ENCODE measurements at places on chromosomes 4 and X.

GRCh38 chr4:89221167-89221867 lies 86.3 kb downstream of the GPRIN3 start:
- DNase-seq: no peak

GRCh38 chr4:109406337-109406931 lies 27.2 kb upstream of the SEC24B start:
- peak; percentile 57 for DNase-seq

DNA sequence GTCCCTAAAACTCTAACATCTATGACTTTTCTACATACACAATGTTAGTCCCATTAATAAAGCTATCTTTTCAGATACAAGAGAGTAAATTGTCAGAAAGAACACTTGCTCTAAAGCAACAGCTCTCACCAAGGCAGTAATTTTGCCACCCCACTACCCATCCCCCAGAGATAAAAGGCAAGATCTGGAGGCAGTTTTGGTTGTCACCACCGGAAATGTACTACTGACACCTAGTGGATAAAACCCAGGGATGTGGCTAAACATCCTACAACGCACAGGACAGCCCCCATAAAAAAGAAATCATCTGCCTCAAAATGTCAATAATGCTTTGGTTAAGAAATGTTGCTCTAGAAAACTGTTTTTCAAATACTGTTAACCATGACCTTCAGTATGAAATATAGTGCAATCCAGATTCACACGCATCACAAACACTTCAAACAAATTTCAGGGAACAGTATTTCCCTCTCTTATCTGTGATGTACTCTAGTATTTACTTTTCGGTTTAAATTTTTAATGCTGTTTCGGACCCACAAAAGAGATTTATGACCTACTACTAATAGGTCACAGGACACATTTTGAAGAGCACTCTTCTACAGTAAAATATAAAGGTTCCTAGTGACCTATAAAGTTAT lies 5.1 kb downstream of the FBXL5 start:
- DNase-seq: peak; percentile 48

- DNase-seq: no peak
Observed at GRCh38 chr4:22201256-22201655, 252.7 kb upstream of the KCNIP4 start.

GRCh38 chr4:120052856-120053255 lies 13.8 kb downstream of the MAD2L1 start:
- DNase-seq: no peak

GRCh38 chr4:28490669-28491068 lies 1630.0 kb downstream of the STIM2 start:
- DNase-seq: no peak

GRCh38 chrX:47482065-47482511 lies 934 bp downstream of the ZNF41 start:
- no peak for DNase-seq

DNA sequence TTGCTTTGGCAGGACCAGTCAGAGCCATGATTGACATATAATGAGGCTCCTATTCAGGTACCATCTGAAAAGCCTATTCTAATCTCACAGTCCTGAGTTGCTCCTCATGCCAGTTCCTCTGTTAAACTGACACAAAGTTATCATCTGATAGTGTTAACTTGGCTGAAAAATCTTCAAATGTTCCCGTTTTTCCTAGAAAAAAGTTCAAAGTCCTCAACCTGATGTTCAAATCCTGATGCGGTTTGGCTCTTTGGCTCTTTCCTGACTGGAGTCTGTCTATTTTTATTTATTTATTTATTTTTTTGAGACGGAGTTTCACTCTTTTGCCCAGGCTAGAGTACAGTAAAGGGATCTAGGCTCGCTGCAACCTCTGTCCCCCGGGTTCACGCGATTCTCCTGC lies 244.2 kb downstream of the ANKRD50 start:
- DNase-seq: no peak
